ENCODE measurements at places on chromosomes 5 and 9.
A peak's percentile ranks its signal among the peaks of the same experiment; 100 is the strongest.

GRCh38 chr9:94639999-94640376 is 670 bp upstream of the FBP1 start:
- DNase-seq: no peak

DNA sequence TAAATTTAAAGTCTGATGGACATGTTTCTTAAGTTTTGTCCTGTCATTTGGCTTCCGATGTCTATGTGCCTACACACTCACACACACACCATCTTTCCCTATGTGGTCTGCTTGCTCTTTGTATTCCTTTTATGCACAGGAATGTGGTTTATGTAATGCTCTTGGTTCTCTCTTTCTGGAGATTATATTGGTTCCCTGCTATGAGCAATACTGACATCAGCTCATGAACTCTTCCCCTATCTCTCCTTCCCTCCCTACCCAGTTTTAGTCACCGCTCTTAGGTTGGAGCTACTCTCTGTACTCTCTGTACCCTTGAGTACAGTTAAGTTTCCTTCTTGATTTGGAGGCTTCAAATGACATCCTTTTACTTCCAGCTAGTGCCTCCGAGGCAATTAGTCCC is 77.9 kb upstream of the MVB12B start:
- no peak for DNase-seq

DNA sequence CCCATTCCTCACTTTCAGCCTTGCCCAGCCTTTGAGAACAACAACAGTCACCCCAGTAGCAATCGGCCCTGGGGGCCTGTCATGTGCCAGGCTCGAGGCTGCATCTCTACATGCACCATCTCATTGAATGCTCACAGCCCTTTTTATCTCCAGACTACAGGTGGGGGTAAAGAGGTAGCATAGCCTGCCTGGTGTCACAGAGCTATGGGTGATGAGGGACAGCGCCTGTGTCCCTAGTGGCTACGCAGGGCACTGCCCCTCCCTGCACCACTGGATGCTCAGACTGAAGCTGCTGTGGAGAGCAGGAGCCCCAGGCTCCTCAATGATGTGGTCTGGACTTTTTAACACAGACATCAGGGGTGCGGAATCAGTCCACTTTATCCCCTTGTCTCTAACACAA is 2.8 kb downstream of the CAMK2A start:
- no peak for DNase-seq

DNA sequence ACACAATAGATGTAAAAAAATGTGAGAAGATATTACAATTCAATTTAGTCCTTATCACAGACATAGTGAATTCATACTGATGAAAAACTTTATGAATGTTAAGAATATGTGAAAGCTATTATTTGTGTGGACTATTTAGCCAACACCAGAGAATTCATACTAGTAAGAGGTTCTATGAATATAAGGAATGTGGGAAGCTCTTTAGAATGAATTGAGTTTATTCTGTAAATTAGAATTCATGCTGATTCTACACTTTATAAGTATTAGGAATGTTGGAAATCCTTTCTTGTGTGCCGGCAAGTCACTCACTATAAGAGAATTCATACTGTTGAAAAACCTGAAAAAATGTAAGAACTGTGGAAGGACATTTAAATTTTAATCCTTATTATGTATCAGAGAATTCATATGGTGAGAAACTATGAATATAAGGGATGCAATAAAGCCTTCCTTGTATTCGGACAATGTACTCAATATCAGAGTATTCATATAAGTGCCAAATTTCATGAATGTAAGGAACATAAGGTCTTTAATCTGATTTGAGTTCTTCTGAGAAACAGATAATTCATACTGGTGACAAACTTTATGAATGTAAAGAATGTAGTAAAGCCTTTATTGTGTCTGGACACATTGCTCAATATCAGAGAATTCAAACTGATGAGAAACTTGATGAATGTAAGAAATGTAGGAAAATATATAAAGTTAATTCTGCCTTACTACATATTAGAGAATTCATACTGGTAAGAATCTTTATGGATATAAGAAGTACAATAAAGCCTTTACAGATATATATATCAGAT is 21.6 kb upstream of the PCDHA1 start:
- no peak for DNase-seq

DNA sequence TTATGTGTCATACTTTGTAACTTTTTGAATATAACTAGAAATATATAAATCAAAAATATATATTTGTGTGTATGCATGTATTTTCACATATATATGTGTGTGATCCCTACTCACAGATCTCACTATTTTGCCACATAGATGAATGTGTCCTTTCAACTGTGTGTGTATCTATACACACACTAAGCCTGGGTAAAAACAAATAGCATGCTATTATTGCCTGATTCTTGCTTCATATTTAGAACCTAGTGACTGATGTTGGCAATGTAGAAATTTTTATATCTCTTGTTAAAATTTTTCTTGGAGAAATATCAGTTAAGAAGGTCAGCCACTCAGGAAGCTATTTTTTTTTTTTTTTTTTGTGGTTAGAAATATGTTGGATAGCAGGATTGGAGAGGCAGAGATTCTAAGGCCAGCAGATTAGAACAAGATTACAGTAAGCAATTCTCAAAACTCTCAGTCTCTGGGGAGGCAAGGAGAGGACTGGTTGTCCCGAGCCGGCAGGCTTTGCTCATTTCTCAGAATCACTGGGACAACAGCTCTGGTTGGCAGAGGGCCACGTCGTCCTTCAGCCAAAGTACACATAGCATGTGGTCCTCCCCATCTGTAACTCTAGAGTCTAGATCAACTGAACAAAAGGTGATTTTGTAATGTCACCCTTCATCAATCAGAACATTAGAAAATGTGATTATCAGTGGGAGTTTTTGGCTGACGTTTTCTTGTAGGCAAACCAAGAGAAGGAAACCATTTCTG is 19.7 kb downstream of the C6 start:
- peak; percentile 97 for DNase-seq

DNA sequence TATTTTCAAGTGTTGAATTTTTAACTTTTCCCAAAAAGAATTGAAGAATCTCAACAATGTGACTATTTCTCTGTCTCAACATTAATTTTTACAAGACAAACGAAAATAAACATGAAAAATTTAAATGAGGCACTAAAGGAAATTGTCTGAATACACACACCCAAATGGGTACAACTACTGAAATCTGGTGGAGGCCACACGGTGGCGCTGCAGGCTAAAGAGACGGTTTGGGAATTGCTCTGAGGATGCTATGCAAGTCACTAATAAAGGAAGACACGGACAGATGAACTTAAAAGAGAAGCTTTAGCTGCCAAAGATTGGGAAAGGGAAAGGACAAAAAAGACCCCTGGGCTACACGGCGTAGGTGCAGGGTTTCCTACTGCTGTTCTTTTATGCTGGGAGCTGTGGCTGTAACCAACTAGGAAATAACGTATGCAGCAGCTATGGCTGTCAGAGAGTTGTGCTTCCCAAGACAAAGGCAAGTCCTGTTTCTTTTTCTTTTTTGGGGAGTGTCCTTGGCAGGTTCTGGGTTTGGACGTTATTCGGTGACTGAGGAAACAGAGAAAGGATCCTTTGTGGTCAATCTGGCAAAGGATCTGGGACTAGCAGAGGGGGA is at the start of gene PCDHB10:
PCDHB10 (plus strand) TSS at position 244 of the 616 bp plus-strand sequence; CDS start at position 444, 200 bp downstream.
- DNase-seq: no peak

DNA sequence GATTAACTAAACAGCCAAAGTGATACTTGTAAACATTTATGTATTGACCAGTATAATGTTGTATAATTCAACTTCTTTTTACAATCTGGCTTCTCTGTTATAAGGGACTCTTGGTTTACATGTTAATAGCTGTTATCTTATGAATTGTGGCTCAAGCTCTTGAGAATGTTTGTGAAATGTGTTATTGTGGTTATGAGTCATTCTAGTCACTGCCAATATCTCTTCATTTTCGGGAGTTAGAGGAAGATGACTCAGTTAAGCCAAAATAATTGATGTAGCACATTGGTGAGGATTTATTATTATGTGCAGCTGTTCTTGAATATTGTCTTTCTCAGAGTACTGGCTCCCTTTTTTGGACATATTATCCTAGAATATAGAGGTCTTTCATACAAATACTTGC is 655.2 kb upstream of the RIOK2 start:
- DNase-seq: no peak

DNA sequence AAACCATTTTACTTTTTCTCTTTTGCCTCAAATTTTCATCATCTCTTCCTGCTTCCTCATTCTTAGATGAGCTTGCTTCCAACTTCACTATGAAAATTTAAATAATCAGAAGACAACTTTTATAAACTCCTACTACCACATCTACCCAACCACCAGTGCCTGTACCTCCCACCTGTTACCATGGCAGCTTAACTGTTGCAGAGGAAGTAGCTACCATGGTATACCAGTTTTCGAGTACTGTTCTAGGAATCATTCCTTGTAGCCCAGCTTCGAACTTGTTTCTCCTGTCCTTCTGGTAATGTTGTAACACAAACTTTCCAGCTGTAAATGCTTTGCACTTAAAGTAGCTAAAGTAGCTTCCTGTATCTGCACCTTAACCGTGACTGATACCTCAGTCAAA is 266.8 kb upstream of the NREP start:
- DNase-seq: no peak

DNA sequence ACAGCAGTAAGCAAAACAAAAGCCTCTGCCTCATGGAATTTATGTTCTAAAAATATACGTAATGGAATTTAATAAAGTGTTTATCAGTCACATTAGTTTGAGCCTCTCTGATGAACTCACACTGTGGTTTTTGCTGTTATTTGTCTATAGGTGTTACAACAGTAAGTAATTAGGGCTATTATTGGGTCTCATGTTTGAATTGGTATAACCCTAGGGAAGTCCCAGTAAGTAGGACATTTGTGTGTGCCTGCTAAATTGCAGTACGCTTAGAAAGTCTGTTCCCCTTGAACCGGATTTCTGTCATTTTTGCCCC is 197.6 kb downstream of the NR3C1 start:
- DNase-seq: no peak

GRCh38 chr5:59790376-59790775 is 103.2 kb downstream of the PDE4D start:
- DNase-seq: no peak

DNA sequence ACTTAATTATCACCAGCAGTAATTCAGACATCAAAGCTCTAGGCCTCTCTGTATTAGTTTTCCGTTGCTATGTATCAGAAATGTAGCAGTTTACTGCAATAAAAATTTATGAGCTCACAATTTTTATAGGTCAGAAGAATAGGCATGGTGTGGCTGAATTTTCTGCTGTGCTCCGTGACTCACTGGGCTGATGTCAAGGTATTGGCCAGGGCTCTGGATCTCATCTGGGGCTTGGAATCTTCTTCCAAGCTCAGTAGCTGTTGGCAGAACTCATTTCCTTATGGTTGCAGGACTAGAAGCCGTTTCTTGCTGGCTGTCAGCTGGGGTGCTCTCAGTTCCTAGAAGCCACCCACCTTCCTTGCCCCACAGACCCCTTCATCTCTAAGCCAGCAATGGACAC is 66.3 kb downstream of the PSAT1 start:
- DNase-seq: no peak

DNA sequence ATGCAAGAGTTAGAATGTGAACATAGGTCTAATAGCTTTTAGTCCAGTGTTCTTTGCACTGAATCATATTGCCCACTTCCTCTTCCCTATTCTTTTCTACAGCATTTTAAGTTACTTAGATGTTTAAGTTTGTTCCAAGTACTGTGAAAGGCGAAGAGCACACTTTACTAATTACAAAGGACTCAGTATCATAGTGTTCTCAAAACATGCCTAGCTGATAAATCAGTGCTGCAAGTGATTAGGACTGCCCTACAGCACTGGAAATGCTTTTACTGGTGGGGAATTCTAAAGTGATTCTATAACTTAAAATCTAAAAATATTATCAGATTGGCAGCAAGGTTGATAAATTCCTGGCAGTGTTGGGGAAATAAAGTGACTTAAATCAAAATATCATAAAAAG is 177.9 kb upstream of the KCNN2 start:
- DNase-seq: no peak

GRCh38 chr9:121368138-121368522 is 1.9 kb downstream of the STOM start:
- no peak for DNase-seq

- DNase-seq: no peak
These were observed 491.1 kb downstream of the ENC1 start for GRCh38 chr5:74149395-74149794.

- no peak for DNase-seq
These were observed 218.7 kb downstream of the GLIS3 start for GRCh38 chr9:4080921-4081895.

DNA sequence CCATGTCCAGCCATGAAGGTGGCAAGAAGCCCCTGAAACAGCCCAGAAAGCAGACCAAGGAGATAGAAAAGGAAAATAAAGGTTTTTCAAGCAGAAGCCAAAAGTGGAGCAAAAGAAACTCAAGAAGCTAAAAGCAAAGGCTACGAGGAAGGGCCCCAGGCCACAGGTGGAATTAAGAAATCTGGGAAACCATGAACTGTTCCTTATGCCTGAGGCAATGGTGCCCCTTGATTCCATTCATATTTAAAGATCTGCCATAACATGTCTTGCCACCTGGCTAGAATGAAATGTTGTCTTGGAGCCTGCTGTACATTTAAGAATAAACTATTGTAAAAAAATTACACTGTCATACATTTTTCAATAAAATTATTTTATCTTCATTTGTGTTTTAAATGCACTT is 59.5 kb upstream of the TARS1 start:
- no peak for DNase-seq

DNA sequence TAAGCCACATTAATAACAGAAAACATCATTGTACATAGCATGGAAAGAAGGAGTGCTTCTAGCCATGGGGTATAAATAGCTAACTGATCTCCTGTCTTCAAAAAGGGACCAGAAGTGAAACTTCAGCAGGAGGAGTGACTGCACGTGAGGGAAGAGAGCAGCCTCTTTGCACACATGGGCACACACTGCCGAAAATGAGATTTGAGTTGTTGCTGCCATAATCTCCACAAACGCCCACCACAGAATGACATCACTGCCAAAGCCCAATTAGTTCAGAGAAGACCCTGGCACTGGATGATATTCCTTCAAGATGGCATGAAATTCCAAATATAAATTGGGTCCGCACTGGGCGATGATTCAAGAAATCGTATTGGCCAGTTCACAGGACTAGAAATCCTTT is 238.9 kb upstream of the NR4A3 start:
- DNase-seq: no peak

- DNase-seq: peak; percentile 84
These were observed 218.6 kb downstream of the PIK3R1 start for GRCh38 chr5:68433923-68434879.

- DNase-seq: no peak
These were observed 2.3 kb upstream of the SYK start for GRCh38 chr9:90799271-90799852.

DNA sequence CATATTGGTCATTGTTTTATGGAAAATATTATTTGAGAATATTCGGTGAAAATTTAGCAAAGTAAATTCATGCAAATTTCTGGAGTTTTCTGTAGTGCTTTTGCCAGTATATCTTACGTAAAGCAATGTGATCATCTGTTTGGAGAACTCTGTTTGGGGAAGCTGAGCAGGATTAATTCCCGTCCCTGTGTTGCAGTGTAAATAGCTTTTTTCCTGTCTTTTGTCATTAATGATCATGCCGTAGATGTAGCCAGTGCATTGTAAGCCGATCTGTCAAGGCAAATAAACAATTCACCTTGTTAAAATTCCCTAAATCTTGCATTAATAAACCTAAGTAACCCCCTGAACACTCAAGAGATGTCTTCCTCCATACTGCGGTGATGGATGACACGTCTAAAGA is 39.2 kb downstream of the PPIC start:
- no peak for DNase-seq

All from mucosa of gallbladder (tissue), 1 donor.